ENCODE measurements at places on chromosomes 13 and 19.

- DNase-seq, result no peak
Measured at GRCh38 chr13:109390391-109390790, 396.0 kb downstream of the IRS2 start.

- no peak for DNase-seq
Measured at GRCh38 chr13:80100636-80101035, 240.3 kb downstream of the SPRY2 start.

DNA sequence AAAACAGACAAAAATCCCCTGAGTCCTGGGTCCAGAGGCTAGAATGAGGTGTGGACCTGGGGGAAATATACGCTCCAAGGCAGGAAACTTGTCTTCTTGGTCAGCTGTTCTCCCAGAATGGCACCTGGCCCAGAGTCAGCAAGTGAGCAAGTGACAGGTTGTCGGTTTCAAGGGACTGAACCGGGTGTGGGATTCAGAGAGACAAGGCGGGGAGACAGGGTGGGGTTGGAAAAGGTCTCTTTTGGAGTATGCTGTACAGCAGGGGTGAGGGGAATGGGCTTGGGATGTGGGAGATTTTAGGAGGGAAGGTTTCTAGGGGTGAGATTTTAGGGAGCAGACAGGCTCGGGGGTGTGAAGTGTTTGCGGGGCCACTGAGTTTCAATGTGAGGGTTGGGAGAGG, 83.3 kb downstream of the RYR1 start:
- no peak for DNase-seq

DNA sequence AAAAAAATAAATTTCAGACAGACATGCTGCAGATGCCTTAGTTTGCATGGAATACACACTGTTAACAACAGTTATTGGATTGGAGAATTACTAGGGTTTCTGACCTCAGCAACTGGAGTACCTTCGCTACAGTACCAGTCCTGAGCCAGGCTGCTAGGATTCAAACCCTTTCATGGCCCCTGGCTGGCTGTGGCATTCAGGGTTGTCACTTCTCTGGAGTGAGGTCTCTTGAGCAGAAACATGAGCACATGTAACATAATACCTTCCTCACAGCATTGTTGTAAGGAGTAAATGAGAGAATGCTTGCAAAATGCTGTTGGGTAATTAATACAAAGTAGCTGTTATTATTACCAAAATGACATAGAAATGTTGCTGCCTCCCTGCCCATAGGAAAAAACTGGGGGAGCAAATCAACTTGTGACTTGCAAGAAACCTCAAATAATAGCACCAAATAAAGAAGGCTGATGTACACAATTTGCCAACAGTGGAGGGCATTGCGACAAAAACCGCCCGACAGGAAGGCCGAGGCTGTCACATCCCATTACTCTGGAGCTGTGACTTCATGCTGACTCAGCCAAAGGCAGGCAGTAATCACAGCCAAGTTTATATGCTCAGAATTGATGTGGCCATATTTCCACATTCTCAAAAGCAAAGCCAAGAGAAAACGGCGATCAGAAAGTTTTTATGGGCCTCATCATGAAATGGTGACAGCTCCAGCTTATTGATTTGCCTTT, 100.4 kb downstream of the RFC3 start:
- DNase-seq, result no peak

DNA sequence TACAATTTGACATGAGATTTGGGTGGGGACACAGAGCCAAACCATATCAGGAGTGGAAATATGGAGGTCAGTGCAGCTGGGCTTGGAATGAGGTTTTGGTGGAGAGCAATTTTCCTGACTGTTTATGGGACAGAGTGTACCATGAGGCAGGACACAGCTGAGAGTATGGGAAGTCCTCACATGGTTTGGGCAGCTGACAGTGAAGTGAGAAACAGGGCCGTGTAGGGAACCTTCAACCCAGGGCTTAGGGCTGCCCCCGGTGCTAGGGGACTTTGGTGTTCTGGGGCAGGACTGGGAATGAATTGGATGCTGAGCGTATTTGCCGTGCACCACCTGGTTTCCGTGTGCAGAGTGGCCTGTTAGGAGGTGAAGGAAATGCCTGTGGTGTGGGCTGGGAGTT, 6.1 kb downstream of the ZNF548 start:
- DNase-seq, result no peak

GRCh38 chr13:74904556-74904955, 577.4 kb downstream of the TBC1D4 start:
- DNase-seq, result no peak

DNA sequence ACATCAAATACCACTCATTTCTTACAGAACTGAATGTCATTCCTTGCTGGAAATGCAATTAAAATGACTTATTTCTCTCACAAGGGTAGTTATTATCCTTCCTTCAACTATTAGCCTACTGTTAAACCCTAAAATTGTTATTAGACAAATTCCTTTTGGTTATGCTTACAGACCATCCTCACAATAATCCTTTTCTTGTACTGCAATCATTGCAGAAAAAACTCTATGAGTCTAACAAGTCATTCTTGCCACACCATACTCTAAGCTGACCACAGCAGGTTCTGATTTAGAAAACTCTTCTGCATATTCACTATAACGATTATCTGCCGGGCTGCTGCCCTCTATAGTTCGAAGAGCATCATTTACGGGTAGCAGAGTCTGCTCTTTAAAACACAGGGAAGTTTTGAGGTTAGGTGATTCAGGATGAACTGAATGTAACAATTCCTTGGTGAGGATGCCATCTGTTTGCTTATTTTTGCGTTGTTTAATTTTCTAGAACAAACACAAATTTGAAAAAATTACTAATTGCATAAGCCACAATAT, 38.2 kb downstream of the MTMR6 start:
- no peak for DNase-seq

- DNase-seq, result no peak
Measured at GRCh38 chr19:10074153-10074552, 12.0 kb upstream of the SHFL start.

Data from stimulated activated CD8-positive, alpha-beta memory T cell treated with anti-CD3 and anti-CD28 coated beads, Interleukin-4, amount 100 ng/mL, for 4 hours (primary cell).